ENCODE measurements at places on chromosomes 5 and 9.

DNA sequence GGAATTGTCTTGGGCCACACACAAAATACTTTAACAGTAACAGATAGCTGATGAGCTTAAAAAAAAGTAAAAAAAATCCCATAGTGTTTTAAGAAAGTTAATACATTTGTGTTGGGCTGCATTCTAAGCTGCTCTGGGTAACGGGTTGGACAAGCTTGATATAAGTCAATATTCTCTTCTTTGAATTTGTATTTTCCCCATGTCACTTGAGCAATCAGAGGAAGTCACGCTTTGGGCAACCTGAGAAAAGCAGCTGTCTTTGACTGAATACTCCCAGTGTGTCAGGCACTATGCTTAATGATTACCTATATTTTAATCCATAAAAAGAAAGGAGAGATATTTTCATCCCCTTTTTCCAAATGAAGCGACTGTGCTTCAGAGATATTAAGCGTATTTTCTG is 84.9 kb downstream of the ATP10B start:
- no peak for DNase-seq

- DNase-seq, result no peak
These were observed 70.4 kb downstream of the SPRY4 start for GRCh38 chr5:142254431-142254830.

DNA sequence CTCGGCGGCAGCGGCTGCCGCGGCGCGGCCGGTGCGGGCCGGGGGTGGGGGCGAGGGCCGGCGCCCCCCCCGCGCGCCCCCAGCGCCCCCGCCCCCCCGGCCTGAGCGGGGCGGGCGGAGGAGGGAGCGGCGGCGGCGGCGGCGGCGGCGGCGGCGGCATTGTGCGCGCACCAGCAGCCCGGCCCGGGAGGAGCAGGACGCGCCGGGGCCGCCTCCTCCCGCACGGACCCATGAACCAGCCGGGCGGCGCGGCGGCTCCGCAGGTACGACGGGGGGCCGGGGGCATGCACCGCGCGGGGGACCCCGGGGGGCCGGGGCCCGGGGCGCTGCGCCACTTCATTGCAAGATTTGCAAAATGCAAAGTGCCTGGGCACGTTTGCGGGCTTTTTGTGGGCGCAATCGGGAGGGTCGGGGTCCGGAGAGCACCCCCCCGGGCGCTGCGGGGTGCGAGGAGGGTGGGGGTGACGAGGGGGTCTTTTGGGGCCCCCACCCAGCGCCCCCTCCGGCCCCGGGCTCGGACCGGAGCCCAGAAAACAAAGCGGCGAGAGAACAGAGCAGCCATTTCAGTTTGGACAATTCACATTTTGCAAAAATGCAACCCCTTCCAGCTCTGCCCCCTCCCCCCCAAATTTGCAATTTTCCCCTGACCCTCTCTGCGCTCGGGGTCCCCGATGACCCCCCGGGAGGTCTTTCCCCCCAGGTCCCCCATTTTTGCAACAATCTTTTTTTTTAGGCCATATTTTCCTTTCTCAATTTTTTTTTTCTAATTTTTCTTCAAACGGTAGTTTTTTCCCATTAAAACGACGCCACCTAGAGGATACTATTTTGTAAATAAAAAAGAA is at the start of gene ZNF618:
ZNF618 (plus strand) TSS at position 159 of the 842 bp plus-strand sequence; CDS start at position 231, 72 bp downstream.
- DNase-seq, result peak; percentile 3

GRCh38 chr5:77400645-77401044 is 91.5 kb downstream of the WDR41 start:
- DNase-seq, result no peak

DNA sequence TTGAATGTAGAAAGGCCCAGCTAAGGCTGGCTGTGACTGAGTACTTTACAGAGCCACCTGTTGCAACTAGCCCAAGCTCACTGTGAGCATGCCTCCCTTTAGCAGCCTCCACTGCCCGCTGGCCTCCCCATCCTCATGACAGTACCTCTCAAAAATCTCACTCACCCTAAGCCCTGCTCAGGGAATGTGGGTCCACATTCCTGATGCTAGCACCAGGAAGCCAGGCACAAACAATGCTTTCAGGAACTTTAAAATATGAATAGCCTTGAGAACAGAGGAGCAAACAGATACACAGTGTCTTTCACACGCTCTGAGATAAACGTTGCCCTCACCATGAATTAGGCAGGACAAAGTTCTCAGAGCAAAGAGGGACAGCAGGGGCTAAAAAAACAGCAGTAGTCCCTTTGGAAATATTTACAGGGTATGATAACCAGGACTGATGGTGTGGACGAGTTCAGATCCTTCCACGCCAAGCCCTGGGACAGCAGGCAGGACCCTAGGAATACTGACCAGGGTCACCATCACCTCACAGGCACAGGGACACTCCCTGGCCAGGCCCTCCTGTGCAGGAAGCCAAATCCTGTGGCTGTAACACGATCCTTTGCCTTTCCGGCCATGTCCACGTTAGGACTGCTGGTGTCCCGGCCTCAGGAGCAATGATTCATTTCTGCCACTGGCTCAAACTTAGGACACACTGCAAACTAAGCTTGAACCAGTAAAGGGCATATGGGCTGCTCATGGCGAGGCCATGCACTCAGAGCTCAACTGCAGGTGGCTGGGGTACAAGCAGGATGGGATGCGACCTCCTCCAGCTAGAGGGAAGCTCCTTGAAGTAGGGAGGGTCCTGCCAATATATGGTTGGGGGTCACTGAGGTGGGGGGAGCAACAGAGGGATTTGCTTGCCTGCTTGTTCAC is 9.6 kb downstream of the ACSL6 start:
- DNase-seq, result no peak

GRCh38 chr9:85737671-85738070 is 4.1 kb downstream of the AGTPBP1 start:
- no peak for DNase-seq

DNA sequence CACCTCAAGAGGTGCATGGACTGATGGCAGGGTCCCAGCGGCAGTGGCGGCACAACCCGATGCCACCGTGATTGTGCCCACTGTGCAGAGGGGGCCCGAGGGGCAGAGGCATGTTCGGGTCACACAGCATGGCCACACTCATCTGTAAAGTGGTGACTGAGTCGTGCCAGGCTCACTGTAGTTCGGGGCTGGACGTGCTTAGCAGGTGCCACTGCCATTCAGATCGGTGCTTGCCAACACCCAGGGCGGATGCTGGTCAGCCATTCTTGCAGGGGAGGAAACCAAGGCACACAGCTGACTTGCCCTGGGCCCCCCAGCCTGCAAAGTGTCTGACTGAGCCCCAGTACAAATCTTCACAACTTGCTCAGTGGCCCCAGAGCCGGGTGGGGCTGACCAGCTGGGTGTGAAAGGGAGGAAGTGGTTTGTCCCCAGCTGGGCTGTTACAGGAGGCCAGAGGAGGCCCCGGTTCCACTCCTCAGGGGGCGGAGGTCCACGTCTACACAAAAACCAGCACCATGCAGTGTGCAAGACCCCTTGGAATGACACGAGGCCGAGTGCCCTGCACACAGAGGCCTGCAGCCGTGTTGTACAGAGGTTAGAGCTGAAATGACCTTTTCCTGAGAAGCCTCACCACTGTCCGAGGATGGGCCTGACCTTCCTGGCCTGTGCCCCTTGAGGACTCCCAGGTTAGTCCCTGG is 17.9 kb downstream of the FGD3 start:
- peak; percentile 31 for DNase-seq

- DNase-seq, result no peak
These were observed 2.7 kb downstream of the EPB41L4B start for GRCh38 chr9:109317979-109318741.

DNA sequence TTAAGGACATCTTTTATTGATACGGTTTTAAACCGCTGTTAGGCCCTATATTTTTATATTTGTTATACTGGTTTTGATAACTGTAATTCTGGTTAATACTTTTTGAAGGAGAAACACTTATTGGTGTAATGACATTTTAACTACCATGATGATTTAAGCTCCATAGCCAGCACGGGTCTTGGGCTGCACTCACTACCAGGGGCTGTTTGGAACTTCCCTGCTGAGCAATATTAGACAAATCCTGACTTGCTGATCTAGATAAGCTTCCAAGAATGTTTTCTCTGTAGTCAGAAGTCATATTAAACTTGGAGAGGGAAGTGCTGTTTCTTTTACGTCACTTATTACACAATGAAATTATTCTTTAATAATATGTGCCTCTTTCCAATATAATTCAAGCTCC is 540.0 kb upstream of the GRAMD2B start:
- DNase-seq, result no peak
